Stimulated activated naive CD4-positive, alpha-beta T cell treated with Interleukin-2 at 50 U/mL for 16 hours (primary cell): ENCODE measurements at places on chromosomes 5 and 9.

DNA sequence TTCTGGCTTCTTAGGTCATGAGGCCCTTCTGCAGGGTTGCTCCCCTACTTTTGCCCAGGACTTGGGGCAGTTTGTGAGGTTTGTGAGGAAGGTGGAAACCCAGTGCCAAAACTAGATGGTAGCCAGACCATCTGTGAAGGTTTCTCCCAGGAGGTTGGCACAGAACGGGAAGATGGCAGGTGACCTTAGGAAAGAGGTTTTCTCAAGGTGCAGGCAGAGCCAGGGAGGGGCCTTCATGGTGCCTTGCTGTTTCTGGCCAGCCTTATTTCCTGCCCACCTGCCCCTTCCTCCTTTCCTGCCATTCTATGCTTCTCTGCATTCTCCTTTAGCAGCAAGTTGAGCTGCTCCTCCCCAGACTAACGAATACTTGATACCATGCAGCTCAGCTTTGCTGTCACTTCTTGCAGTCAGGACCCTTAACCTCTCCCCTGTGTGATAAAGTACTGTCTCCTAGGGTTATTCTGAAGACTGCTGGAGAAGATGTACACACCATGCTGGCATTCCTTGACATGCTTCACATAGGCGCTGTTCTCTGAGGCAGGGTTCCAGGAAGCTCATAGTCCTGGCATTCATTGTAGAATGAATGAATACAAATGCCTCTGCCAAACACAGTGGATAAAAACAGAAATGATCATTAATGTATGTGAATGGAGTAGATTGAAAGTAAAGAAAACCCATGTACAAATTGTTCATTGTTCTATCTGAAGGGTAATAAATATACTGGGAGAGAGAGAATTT is 154.3 kb downstream of the KDM4C start:
- DNase-seq = no peak

DNA sequence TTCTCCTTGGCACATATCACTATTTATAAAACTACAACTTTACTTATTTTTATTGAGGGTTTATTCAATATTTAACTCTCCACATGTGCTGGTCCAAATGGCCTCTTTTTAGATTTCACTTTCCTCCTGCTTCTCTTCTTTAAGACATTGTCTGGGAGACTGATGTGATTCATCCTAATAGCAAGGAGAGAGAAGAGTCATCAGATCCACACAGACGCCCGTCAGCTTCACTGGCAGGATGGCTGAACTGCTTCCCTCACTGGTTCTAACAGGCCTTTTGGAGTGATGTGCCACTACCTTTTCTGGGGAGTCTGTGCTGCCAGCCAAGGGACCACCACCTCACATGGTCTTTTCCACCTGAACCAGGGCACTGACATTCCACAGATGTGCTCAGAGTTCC is 16.5 kb upstream of the ROR2 start:
- no peak for DNase-seq

- DNase-seq = no peak
Observed at GRCh38 chr9:83509402-83509801, 28.8 kb downstream of the FRMD3 start.

GRCh38 chr5:172527559-172527958 is 73.2 kb upstream of the SH3PXD2B start:
- no peak for DNase-seq

DNA sequence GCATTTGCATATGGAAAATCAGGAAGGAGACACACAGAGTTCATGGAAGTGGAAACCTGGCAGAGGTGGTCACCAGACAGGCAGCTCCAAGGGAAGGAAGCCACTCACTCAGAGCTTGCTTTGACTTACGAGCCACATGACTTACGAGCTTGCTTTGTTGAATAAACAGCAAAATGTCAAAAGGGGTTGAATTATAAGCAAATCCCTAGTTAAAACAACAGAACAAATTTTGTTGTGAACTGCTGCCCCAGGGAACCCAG is 164.3 kb downstream of the SYK start:
- no peak for DNase-seq

DNA sequence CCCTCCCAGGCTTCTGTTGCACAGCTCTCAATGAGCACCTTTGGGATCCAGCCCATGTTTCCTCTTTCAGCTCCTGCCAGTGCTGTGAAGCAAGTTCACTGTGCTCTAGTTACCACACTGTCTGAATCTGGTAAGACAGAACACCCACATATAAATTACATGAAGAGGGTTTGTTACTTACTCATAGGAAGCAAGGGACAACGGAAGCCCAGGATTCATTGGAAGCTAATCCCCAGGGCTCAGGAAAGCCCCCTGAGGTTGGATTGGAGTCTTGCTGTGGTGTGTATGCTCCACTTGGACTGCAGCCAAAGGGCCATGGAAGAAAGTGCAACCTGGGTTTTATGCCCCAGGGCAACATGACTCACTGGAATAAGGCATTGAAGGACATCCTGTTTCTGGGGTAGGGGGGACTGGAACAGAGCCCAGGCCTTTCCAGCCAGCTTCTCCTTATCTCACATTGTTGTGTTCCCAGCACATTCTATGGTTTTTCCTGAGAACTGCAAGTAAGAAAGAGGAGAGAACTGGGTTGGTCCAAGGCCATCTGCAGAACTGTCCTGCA is 15.6 kb upstream of the CLK4 start:
- DNase-seq = no peak

- DNase-seq = no peak
Observed at GRCh38 chr9:138020120-138020794, 142.7 kb downstream of the CACNA1B start.

DNA sequence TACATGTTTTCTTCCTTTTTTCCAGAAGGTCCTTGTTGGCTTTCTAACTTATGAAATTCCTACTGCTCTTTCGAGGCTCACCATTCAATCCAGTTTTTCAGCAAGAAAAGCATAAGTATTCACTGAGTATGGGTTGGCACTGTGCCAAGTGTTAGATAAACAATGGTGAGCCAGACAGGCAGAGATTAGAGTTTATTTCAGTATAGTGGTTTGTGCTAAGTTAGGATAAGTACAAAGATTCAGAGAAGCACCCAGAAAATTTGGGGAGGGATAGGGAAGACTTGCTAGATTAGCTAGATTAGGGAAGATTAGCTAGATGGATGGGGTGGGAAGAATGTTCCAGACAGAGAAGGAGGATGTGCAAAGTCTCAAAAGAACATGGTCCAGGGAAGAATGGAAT is 122.9 kb downstream of the OXCT1 start:
- DNase-seq = no peak

DNA sequence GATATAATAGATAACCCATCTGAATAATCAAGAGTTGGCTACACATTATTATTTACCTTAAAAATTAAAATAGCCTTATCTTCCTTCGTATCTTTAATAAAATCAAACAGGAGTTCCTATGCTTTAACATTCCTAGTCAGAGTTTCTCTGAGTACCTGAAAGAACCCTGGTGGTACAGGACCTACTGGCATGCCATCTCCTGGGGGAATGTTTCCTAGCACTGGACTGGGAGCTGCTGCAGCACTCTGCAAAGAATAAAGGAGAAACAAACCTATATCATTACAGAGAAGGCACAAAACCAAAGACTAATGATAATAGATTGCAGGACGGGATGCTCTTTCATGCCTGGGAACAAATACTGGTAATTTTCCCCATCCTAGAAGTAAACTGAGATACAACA is 119.5 kb upstream of the ACOT12 start:
- DNase-seq = no peak

GRCh38 chr9:806285-807156 is 35.0 kb upstream of the DMRT1 start:
- DNase-seq = no peak

DNA sequence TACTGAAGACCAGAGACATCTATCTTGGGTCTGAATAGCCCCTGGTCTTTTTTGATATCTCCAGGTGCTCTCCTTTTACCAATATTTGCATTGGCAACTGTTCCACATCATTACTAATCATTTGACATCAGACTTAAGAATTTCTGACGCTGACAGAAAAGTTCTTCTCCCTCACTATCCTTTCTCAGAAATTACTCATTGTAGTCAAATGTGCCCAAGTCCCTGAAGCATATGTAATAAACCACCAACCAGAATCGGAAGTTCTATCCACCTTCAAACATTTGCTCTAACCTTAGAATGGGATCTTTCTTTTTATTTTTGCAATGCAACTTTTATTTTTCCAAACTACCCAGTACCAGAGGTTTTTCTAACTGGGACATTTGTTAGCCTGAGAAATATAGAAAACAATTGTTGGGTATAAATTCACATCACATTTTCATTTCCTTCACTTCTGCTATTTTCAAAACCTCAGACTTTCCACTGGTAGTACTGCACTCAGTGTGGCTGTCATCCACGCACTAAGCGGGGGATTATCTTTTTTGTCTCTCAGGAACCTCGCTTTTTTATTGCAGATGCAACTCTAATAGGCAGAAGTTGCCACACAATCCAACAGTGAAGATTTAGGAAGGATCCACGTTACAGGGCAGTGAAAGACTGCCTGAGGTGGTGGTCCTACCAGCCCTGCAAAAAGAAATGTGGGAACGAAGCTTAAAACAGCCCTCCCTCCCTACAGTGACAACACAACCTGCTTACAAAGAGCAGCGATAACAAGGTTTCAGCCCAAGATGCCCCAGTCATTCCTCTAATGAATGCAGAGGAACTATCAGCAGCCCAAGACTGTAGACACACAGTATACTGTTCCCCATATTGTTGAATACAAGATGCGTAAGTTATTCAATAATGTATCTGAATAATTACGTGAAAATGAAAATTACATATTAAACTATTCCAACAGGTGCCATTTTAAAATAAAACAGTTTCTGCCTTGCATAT is 201.2 kb downstream of the EBF1 start:
- no peak for DNase-seq

DNA sequence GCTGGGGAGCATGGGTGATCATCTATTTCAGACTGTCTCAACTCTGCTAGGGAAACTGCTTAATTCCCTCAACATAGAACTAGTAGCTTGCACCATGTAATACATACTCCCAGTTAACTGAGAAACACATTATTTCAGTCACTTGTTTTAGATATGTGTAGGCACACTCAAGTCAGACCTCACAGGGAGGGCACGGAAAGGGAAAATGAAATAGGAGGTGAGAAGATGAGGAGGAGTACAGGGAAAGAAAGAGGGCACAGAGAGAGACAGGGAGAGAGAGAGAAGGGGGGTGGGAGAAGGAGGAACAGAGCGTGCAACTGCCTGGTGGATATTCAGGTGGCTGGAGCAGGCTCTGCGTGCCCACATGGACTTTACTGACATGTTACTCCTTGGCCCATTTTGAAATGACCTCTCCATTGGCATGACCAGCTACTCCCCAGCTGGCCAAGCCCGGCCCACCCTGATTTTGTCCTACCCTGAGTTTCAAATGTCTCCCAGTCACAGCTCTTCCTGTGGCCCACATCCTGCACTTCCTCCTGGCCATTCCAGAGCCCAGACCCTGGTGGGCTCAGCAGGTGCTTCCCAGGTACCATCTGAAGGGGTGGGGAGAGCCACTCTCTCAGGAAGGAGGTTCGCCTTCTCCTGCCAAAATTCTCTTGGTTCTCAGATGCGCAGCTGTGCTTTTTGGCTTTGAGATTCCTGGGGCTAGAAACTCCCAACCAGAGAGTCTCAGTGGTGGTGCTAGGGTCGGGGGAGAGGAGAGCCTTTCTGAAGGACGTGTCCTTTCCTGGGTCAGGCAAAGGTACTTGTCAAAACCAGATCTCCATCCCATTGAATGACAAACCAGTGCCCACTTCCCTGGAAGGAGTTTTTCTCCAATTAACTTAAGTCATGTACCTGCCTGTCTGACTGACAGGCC is 229.4 kb downstream of the FSTL4 start:
- no peak for DNase-seq

DNA sequence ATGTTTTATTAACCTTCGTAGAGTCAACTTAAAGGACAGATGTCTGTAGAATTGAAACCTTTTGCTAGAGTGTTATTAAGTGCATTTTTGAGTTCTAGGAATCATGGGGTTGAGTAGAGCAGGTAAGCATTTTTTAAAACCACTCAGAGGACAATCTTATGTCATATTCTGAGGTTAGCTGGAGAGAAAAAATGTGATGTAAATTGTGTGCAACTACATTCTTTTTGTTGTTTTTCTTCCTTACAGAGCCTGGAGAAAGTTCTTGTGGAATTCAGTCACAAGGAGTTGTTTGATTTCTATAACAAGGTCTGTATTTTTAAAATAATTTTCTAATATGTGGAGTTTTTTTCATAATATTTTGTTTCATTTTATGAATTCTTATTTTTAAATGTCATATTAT is 206.4 kb downstream of the COMMD10 start:
- DNase-seq = no peak

GRCh38 chr5:7517006-7517405 is 121.1 kb downstream of the ADCY2 start:
- DNase-seq = no peak

- DNase-seq = no peak
Observed at GRCh38 chr9:135123773-135124134, 36.3 kb downstream of the OLFM1 start.

- DNase-seq = no peak
Observed at GRCh38 chr9:92780206-92780605, 15.6 kb upstream of the BICD2 start.

DNA sequence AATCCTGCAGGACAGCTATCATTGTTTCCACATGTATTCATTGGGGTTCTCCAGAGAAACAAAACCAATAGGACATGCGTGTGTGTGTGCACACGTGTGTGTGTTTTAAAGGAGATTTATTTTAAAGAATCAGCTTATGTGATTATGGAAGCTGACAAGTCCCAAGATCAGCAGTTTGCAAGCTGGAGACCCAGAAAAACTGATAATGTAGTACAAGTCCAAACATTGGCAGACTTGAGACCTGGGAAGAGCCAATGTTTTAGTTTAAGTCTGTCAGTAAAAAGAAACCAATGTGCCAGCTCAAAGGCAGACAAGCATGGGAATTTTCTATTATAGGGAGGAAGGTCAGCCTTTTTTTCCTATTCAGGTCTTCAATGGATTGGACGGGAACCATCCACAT is 35.3 kb downstream of the ADRB2 start:
- DNase-seq = no peak

DNA sequence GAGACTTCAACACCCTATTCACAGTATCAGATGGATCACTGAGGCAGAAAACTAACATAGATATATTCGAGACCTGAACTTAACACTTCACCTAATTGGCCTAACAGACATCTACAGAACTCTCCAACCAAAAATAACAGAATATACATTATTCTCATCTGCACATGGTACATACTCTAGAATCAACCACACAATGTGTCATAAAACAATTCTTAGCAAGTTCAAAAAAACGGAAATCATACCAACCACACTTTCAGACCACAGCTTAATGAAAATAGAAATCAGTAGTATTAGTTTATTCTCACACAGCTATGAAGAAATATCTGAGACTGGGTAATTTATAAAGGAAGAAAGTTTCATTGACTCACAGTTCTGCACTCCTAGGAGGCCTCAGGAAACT is 387.9 kb downstream of the DEPDC1B start:
- DNase-seq = no peak

DNA sequence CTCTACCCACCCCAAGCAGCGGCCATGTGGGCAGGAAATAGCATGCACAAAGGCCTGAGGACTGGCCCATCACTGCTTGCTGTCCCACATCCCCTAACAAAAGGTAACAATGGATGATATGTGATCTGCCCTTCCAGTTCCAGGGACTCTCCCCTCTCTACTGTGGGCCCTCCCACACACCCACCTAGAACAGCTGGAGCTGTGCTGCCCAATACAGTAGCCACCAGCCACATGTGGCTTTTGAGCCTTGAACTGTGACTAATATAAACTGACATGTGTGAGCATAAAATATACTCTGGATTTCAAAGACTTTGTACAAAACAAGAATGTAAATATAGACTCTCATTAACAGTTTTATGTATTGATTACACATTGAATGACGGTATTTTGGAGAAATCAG is 78.1 kb downstream of the C5orf15 start:
- no peak for DNase-seq

- no peak for DNase-seq
Observed at GRCh38 chr5:6372251-6373080, 5.9 kb downstream of the MED10 start.
